ENCODE measurements at places on chromosomes 12 and 14.

DNA sequence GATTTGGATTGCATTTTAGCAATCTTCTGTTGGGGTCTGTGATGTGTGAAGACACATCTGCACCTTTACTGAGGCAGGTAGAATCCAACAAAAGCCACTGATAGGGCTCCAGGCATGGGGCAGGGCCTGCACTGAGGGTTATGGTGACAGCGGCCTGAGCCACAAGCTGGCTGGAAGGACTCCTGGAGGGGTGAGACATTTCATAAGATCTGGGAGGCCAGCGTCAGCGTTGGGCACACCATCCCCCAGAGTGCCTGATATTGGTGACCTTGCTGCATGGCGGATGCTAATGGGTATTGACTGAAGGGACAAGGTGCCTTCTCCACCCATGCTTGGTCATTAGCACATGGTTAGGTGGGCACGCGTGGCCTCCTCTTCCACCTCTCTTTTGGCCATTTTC is 187.6 kb downstream of the CACNA1C start:
- no peak for DNase-seq

DNA sequence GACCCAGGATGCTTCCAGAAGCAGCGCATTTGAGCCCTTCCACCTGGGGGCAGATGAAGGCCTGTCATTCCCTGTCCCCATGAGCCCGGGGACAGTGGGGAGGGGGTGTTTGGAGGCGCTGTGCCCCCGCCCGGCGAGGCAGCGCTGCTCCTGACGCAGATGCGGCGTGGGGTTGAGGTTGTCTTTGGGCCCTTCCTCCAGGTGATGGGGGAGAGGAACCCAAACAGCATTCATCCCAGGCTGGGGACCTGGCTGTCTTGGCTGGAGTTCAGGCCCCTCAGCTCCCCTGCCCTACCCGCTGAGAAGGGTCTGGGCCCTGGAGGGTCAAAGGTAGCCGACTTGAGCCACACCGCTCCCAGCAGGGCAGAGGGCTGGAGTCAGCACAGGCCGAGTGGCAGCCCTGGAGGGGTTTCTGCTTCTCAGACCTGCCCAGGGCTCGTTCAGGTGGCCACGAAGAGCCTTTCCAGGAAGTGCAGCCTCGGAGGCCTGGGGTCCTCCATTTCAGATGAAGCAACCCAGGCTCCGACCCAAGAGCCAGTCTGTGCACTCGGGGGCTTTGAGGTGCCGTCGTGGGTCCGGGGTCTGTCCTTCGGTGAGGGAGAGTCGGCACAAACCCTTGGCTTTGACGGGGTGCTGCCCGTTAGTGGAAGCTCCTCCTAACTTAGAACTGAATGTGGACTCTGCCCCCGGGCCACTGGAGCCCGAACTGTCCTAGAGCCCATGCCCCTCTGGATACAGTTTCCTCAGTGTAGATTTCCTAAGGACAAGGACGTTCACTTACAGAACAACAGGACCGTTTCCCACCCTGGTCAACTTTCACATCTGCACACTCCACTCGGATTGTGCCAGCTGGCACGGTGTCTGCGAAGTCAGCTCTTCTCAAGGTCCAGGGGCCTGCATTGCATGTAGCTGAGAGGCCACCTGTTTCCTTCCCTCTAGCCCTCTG is 16.1 kb downstream of the ACADS start:
- DNase-seq: no peak

- no peak for DNase-seq
Measured at GRCh38 chr12:1044696-1045095, 53.7 kb downstream of the ERC1 start.

- DNase-seq: no peak
Measured at GRCh38 chr12:3950714-3951320, 77.6 kb upstream of the PARP11 start.
